Epithelial cell of esophagus (primary cell): ENCODE measurements at places on chromosomes 6 and 20.

GRCh38 chr20:50425076-50425475, 85.1 kb upstream of the PTPN1 start:
- DNase-seq = peak; percentile 34

GRCh38 chr20:20375862-20376261, 8.0 kb downstream of the INSM1 start:
- DNase-seq = no peak

DNA sequence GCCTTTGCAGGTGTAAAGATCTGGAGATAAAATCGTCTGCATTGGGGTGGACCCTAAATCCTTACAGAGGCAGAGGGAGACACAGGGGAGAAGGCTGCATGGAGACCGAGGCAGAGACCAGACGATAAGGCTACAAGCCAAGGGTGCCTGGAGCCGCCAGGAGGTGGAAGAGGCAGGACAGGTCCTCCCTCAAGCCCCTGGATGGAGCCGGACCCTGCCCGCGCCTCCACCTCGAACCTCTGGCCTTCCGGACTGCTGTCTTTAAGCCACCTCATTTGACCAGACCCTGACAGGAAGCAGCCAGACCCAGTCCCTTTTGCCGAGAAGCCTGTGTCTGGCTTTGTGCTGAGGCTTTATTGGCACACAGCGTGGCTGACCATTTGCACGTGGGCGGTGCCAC, 183.8 kb downstream of the TAF4 start:
- DNase-seq = no peak

DNA sequence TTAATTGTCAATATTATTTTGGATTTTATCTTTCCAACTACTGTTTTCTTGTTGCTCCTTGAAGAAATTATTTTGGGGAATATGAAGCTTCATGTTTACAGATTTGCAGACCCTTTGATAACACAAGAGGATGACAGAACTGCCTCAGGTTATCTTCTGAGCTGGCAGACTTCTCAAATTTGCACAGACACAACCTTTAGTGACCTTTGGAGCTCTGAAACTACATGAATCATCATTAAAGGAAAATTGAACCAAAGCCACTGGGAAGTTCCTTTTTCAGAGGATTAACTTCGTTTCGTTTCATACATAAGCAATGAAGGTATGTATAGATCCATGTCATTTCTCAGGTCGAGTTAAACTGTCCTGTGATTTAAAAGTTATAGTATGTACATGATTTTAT, 85.9 kb downstream of the FBXO5 start:
- no peak for DNase-seq

GRCh38 chr20:40488401-40488800, 200.6 kb downstream of the MAFB start:
- peak; percentile 62 for DNase-seq

GRCh38 chr6:148855744-148856143, 108.9 kb downstream of the UST start:
- no peak for DNase-seq

DNA sequence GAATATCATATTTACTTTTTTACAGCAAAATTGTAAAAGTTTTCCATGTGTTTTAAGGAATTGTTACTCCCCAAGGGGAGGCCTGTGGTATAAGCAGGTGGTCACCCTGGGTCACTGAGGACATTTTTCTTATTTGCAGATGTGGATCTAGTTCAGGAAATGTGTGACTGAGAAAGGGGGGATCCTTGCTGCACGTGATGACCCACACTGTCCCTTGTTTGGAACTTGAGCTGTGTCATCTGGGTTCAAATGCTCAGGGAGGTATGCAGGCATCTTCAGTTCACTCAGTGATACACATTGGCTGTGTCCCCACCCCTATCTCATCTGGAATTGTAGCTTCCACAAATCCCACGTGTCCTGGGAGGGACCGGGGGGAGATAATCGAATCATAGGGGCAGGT, 431.9 kb upstream of the CDH4 start:
- DNase-seq = no peak

DNA sequence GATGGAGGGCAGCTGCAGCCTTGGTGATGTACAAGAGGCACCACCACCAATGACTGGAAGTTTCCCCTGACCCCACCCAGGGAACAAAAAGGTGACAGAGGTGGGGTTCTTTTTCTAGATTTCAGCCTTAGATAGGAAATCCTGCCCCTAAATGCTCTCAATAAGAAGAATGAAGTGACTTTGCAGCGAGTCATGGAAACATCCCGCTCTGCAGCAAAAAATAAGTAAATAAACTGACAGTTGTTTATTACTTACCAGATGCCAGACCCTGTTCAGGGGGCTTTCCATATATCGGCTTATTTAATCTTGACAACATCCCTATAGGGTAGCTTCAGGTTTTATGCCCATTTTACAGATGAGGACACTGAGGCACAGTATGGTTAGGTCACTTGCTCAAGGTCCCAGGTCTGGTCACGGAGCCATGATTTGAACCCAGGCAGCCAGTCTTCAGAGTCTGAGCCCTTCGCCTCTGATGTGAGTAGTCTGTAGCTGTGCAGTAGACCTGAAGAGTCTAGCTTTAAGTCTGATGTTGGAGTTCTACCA, 19.2 kb downstream of the C6orf89 start:
- no peak for DNase-seq

DNA sequence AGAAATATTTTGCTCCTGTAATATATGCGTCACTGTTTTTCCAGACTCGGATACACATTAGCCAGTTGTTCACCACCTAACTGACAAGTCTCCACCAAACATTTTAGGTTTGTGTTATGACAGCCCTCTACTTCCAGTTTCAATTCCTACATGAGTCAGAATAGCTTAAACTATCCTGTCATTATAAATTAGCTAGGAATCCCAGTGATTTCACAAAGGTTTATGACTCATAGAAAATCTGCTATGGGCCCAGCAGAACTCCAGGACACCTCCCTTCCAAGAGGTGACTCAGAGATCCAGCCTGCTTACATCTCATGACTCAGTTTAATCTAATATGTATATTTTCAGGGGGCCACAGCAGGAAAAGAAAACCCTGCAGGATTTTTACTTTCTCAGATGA, 17.4 kb upstream of the PLCB4 start:
- peak; percentile 97 for DNase-seq

- peak; percentile 32 for DNase-seq
Observed at GRCh38 chr6:9583753-9584352, 831.0 kb downstream of the TFAP2A start.

GRCh38 chr20:846894-847278, 13.4 kb downstream of the FAM110A start:
- DNase-seq = no peak

DNA sequence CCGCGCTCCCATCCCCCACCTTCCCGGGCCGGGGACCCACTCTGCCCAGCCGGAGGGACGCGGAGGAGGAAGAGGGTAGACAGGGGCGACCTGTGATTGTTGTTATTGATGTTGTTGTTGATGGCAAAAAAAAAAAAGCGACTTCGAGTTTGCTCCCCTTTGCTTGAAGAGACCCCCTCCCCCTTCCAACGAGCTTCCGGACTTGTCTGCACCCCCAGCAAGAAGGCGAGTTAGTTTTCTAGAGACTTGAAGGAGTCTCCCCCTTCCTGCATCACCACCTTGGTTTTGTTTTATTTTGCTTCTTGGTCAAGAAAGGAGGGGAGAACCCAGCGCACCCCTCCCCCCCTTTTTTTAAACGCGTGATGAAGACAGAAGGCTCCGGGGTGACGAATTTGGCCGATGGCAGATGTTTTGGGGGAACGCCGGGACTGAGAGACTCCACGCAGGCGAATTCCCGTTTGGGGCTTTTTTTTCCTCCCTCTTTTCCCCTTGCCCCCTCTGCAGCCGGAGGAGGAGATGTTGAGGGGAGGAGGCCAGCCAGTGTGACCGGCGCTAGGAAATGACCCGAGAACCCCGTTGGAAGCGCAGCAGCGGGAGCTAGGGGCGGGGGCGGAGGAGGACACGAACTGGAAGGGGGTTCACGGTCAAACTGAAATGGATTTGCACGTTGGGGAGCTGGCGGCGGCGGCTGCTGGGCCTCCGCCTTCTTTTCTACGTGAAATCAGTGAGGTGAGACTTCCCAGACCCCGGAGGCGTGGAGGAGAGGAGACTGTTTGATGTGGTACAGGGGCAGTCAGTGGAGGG, 2.8 kb downstream of the SOX4 start:
- DNase-seq = peak; percentile 59

- no peak for DNase-seq
Observed at GRCh38 chr6:170448317-170448716, 104.8 kb downstream of the PSMB1 start.
